ENCODE measurements at places on chromosomes 12 and 14.

DNA sequence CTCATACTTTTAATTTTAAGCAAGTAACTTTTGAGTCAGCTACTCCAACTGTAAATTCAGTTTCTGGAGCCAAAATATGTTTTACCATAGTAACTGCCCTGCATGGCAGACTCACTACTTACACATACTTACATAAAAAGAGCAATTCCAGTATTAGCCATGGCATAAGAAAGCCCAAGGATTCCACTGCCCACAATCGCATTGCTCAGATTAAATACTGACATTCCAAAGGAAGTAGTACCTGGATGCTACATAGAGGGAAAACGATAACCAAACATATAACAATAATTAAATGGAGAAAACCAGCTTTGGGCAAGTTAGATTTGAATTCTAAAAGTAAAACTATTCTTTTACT, 2.2 kb downstream of the SLC38A2 start:
- no peak for DNase-seq

- DNase-seq, result no peak
These were observed 235.5 kb upstream of the PDE3A start for GRCh38 chr12:20132818-20133217.

- peak; percentile 63 for DNase-seq
These were observed at the start of gene TMEM63C for GRCh38 chr14:77181603-77182437. Gene TMEM63C, plus strand, starts transcription at chr14:77181798. Its CDS starts 37,016 bp downstream, at chr14:77218814.

DNA sequence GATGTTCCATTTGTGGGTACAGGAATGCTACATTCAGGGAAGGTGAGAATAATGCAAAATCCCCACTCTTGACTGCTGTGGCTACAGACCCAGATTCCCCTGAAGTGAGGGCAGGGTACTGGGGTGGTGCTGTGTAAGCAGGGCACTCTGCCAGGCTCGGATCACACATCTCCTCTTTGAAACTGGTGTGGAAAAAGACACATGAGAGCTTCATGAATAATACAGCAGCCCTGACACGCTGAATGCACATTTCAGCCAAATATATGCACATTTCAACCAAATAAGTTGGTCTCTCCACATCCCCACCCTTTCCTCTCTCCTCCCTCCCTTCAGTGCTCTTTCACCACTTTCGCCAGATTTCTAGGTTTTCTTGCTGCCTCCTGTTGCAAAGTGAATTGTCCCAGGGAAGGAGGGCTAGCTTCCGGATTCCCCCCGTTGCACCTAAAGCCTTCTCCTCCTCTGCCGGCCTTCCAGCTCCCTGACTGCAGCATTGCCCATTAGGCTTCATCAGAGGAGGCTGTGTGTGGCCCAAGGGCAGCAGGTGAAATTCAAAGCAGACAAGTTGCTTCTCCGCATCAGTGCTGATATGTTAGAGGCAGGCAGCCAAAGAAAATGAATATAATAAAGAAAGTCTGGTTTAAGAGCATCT, 118.2 kb upstream of the TMCC3 start:
- no peak for DNase-seq

DNA sequence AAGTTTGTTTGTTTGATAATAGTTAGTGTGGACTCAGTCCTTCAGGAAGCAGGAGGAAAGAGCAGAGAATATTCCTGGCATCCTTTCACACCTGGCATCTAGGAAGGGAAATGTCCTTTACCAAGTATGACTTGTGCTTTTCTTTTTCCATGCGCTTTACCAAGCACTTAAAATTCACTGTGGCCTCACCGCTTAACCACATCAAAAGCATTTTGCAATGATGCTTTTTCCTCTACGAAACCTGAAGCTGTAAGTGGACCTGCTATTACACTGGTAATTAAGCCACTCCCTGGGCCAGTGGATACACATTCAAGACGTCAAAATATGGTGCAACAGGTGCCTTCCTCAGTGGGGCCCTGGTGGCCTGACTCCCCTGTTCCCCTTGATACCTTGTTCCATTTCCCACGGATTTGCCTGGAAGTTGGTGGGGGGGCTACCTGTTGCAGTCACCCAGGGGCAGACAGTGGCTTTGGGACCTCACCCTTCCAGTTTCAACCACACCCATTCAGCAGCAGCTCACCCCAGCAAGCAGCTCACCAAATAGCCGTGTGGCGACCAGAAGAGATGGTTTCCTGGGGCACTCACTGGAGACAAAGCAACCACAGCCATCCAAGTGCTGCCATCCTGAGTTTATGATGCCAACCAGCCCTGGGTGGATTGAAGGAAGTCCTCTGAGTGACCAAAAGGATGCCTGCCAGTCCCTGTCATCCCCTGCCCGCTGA, 14.2 kb upstream of the FZD10 start:
- DNase-seq, result no peak

DNA sequence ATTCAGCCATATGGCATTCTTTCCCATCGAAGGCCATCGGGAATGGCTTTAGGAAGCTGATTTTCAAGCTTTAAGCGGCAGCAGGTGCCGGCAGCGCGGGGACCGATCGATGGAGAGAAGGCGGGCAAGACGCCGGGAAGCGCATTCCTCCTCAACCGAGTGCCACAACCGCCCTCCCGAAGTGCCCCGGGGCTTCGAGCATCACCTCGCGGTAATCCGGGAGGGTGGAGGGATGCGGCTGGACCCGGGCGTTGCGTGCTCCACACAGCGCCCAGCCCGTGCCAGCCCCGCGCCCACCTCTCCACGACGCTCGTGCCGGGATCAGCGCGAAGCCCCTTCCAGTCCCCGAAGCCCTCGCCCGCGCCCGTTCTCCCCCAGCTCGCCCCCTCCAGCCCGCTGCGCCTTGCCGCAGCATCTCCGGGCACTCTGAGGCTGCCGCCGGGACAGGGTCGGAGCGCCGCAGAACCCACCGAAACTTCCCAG, 3.2 kb downstream of the USP44 start:
- DNase-seq, result no peak

- peak; percentile 31 for DNase-seq
These were observed 47.0 kb upstream of the PLBD1 start for GRCh38 chr12:14614704-14615121.

DNA sequence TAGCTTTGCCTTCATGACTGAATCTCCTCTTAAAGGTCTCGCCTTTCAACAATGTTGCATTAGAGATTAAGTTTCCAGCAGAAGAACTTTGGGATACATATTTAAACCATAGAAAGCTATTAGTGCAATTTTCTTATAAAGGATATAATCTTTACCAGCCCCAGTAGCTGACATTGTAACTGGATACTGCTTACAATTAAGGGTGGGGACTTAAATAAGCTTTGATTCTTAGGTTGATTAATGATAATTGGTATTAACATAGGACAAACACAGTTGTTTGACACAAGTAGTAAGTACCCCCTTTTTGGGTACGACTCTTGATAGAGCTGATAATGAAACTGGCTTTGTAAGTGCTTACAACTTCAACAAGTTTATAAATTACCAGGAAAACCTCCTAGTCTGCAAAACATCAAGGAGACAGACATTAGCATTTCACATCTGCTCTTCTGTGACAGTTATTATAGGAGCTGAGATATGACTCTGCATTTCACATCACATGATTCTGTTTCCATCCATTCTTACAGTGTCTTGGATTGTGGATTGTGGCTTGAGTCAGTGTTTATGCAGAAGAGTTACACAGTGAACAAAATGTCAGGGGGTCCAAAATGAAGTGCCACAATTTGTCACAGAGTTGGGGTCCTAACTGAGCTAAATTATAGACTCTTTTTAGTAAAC, 249.1 kb upstream of the E2F7 start:
- no peak for DNase-seq

DNA sequence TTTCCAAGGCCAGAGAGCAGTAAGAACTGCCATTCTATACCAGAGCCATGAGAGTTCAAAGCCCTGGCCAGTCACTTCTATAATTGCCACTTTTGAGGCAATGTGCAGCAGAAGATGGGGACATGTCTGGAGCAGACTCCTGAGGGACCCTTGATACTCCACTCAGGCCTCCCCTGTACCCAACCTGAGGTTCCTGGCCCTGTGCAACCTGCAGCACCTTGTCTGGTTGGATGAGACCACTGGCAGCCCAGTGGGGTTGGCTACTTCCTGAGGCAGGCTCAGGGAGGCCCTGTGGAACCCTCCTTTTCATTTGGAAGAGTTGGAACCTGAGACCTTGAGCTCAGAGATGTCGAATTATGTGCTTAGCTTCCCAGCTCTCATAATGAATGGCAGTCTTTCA, 54.4 kb downstream of the GALNT16 start:
- no peak for DNase-seq

DNA sequence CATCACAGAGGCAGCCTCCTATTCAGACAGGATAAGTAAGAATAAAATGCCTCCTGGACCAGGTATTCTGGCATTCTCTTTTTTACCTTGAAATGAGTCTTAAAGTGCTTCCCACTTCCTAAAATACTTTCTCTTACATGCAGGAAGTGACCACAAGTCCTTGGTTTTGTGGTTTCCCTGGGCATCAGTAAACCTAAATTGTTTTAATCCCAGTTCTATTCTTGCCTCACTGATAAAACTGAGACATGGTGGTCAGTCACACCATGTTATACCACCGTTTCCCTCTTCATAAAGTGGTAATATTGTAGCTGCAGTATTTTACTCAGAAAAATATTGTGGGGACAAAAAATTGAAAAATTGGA, 1.2 kb upstream of the SALL2 start:
- no peak for DNase-seq

GRCh38 chr12:80129895-80130530, 30.7 kb downstream of the OTOGL start:
- DNase-seq, result no peak

- no peak for DNase-seq
These were observed at the start of gene KCNA5 for GRCh38 chr12:5043589-5044419. Gene KCNA5, plus strand, starts transcription at chr12:5043879. Its CDS starts 269 bp downstream, at chr12:5044148.

DNA sequence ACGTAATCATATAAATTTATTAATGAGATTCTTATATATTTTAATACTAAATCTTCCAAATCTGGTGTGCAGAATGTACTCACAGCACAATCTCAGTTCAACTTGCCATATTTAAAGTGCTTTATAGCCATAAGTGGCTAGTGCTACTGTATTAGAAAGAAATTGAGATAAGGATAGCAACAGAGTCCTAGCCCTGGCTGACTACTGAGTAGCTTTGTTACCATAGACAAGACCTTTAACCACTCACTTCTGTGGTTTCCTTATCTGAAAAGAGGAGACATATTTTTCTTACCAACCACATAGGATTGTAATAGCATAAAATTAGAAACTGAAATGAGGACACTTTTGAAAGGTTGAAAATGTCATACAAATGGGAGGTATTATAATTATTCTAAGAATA, 2.0 kb upstream of the CHURC1 start:
- DNase-seq, result no peak

- DNase-seq, result no peak
These were observed 3.6 kb upstream of the MDGA2 start for GRCh38 chr14:47678993-47679392.

GRCh38 chr14:59882957-59883356, 12.4 kb upstream of the RTN1 start:
- no peak for DNase-seq

GRCh38 chr12:47881051-47881450, 23.7 kb downstream of the VDR start:
- DNase-seq, result no peak

DNA sequence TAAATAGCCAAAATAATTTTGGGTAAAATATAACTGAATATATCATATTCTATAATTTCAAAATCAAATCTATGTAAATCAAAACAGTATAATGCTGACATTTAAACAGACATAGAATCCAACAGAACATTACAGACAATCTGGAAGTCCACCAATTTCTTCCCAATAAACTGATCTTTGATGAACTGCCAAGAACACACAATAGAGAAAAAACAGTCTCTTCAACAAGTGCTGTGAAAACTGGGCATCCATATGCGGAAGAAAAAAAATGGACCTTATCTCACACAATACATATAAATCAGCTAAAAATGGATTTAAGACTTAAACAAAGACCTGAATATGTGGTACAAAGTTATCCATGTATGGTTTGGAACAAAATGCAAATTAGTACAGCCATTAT, 1022.7 kb downstream of the TMEM121 start:
- no peak for DNase-seq

GRCh38 chr14:81285245-81285644, 64.5 kb upstream of the GTF2A1 start:
- no peak for DNase-seq

DNA sequence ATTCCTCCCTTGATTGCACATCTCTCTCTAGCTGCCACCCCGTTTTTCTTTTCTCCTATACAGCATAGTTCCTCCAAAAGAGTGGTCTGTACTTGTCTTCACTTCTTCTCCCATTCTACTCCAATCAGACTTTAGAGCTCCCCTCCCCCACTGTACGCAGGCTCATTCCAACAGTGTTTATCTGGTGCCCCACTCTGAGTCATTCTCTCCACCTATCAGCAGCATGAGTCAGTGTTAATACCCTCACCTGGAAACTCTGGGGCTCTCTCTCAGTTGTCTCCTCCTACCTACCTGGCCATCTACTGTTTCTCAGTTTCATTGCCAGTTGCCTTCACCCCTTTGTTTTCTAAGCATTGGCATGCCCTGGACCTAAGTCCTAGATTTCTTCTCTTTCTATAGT, 175.1 kb upstream of the ARHGAP5 start:
- DNase-seq, result no peak

- DNase-seq, result peak; percentile 23
These were observed 10.7 kb downstream of the TTC5 start for GRCh38 chr14:20295067-20295466.

DNA sequence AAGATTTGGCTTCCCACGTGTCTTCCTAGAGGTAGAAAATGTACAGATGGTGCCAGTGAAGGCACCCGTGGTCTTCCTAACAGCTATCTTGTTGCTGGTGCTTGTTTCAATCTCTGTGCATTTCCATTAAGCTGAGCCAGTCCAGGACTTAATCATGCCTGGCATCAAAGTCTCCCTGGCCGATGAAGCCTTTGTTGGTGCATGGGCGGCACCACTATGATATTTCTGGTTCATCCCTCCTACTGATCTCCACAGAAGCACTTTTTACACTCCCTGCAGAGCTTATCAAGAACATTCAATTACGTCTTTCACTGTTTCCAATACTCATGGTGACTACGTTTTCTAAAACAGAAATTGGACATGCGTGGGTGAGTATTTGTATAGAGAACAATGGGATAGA, 128.4 kb downstream of the TTC8 start:
- no peak for DNase-seq

DNA sequence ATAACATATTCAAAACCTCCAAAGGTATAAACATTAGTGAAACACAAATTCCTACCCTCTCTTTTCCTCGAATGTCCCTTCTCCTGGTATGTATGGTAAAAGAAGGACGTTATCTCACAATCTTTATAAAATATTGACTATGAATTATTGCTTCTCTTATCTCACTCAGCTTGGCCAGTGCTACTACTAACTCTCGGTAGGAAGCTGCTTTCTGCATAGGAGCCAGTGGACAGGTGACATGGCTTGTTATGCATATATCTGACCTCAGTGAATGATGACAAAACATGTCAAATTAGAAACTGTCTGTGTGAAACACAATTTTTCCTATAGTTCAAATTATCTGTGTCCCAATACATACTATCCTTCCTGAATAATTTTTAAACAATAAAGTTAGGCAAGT, 48.5 kb upstream of the FLRT2 start:
- DNase-seq, result no peak

DNA sequence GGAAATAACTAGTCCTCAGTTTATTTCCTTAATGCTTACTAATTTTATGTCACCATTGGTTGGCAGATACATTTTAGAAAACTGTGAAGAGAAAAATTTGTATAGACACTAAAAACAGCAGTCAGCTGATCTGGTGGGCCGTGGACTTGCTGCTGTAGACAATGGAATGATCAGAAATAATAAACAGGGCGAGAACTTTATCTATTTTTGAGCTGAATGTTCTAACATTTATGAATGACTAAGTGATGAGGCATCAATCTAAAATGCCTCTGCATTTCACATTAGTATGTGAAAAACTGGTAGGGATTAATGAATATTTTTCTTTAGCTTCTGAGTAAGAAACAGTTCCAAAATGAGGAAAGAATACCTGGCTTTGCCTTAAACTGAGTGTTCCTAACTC, 24.8 kb upstream of the PKP2 start:
- DNase-seq, result no peak
